ENCODE measurements at places on chromosomes 2 and 18.

DNA sequence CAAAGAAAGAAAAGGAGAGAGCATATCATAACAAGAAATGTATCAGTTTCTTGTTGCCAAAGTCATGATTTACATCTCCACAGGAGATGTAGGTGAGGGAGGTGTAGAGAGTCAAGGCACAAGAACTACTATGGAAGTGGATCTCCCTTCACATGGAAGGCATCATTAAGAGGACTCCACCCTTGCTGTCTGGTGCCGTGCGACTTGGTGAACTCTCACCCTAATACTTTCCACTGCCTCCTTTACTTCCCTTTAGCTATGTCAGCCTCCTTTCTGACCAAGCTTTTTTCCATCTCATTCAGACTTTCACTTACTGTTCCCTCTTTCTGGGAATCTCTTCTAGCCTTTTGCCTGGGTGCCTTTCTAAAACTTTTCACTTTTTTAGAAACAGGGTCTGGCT, 490.0 kb downstream of the THSD7B start:
- no peak for DNase-seq

DNA sequence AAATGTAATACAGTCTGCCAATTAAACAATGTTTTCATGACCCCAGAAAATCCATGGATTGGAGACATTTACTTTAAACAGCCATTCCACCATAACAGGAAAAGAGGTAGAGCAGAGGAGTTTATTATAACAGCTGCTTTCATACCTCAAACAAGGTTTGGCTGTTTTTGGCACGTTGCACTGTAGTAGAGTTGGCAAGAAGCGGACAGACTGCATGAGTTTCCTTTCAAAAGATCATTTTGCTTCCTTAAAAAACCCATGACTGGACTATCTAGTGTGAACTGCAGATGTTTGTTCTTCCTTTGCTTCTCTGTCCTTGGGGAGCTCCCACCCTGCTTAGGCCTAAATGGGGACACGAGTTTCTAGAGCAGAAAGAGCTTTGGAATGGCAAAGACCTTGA, 108.5 kb upstream of the THOC1 start:
- DNase-seq: no peak

GRCh38 chr2:216110620-216111019, 1.5 kb downstream of the XRCC5 start:
- no peak for DNase-seq

GRCh38 chr2:37466533-37467222, 122.2 kb downstream of the QPCT start:
- DNase-seq: no peak

- DNase-seq: peak; percentile 33
Measured at GRCh38 chr18:46324087-46324955, 220.1 kb downstream of the HAUS1 start.

DNA sequence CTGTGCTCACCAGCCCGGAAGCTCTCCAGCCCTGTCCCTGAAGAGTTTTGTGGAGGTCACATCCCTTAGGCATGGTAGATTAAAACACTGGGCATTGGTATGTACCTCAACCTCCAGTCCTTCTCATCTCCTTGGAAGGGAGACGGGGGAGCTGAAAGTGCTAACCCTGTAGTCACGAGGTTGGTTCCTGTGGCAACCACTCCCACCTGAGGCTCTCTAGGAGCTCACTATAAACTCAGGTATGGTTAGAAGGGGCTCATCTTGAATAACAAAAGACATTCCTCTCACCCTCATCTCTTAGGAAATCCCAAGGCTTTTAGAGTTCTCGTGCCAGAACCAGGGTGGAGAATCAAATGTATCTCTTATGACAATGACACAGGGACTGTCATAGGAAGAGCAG, 43.0 kb upstream of the MGAT4A start:
- no peak for DNase-seq

- DNase-seq: peak; percentile 51
Measured at GRCh38 chr2:182980115-182980514, 58.1 kb downstream of the NCKAP1 start.

- DNase-seq: no peak
Measured at GRCh38 chr2:70469435-70469834, 84.2 kb downstream of the TGFA start.

GRCh38 chr2:181978351-181979150, 7.1 kb upstream of the PPP1R1C start:
- DNase-seq: no peak

DNA sequence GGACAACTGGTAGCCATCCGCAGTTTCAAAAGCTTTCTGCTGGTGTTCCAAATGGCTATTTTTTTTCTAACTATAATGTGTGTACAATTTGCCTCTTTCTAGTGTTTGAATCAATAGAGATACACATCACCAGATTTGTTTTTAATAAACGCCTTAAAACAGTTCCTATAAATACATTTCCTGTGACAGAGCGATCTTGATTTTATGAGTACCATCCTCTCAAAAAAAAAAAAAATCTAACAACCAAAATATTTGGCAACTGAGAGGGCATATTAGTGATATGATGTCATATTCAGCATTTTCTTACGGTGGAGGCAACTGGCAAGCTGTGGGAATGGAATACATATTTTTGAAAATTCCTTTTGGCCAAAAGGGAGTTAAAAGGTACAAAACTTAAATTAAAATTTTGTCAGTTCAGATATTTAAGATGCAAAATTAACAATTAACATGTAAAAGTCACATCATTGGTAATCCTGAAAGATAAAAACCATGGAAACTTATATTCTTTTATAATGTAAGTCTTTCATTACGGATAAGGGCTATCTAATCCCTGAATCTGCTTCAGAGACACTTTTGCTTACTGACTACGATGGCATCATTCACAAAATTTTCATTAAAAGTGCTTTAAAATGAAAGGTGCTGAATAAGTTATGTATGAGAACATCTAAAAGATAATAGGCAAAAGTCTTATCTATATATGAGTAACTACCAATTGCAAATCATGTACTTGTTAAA, 268.4 kb downstream of the TCF4 start:
- no peak for DNase-seq

GRCh38 chr2:174399171-174399570, 3.6 kb downstream of the SCRN3 start:
- no peak for DNase-seq

GRCh38 chr2:203584784-203585183, 49.7 kb upstream of the RAPH1 start:
- DNase-seq: no peak

- no peak for DNase-seq
Measured at GRCh38 chr2:219421323-219421722, 3.1 kb downstream of the DES start.

DNA sequence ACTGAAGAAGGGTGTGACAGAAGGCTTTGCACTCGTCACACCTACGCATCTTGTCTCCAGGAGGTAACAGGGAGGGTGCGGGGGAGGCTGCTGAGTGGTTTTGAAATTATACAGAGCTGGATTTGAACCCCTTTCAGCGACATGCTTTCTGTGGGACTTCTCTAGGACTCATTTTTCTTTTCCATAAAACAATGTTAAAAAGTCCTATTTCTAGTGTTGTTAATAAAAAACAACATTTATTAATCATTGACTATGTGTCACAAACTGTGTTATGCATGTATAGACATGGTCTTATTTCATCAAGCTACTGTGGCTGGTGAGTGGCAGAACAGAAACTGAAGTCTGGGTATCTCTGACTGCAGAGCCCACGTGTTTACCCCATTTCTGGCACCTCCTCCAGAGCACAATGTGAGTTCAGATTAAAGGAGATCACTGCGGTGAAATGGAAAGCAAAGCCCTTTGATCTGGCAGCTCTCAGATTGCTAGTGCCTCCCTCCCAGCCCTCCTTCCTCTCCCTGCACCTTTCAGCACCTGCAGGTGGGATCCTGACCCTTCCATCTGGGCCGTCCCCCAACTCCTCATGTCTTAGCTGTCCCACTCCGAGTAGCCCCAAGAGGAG, 315.5 kb upstream of the MYT1L start:
- no peak for DNase-seq

GRCh38 chr2:128412181-128412871, 93.7 kb upstream of the HS6ST1 start:
- DNase-seq: no peak

DNA sequence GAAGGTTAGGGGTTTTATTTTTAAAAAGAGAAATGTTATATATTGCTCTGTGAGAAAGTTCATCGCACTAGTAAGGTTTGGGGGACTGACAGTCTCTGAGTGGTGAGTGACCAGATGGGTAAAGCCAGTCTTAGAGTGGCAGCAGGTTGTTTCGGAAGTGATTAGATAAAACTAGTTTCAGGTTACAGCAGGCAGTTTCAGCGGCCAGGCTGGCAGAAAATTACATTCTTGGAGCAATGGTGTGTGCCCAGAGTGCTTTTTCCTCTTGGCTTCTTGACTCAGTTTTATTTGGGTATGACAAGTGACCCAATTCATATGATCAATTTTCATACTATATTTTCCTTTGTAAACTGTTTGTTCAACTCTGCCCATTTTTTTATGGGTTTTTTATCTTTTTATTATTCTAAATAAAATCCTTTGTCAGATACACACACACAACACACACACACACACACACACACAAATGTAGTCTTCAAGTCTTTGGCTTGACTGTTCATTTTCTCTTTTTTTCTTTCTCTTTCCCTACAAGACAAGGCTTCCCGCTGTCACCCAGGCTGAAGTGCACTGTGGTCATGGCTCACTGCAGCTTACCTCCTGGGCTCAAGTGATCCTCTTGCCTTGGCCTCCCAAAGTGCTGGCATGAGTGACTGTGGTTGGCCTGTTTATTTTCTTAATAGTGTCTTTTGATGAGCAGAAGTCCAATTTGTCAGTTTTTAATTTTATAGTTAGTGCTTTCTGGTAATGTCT, 30.9 kb downstream of the RALBP1 start:
- DNase-seq: peak; percentile 21

DNA sequence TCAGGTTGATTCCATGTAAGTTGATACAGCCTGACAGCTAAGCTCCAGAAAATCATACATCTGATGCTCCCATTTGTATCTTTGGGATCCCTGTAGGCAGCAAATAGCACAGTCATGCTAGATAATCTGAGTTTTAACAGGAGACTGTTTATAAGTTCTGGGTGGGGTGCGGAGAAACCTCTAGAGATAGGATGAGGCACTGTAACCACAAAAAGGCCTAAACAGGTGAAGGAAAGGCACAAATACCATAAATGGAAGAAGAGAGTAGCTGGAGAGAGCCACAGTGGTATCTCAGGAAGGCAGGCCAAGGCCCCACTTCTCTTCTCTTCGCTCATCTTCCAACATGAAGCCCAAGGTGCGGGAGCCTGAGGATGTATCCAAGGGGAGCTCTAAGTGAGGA, 18.1 kb upstream of the B4GALT6 start:
- DNase-seq: no peak

DNA sequence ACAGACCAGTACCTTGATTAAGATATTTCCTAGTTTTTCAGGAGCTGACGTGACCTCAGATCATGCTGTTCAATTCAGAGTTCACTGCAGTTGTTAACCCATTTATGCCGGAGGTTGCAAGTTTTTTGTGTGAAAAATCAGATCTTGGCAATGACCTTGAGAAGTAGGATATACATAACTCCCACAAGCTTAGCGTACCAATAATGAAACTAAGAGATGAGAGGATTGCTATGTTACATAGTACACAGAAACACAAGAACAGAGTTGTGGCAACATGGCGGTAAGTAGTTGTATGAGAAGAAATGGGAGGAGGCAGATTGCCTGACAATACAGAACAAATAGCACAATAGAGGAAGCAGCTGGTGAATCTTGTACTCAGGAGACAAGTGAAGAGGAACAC, 39.1 kb downstream of the PPIG start:
- peak; percentile 39 for DNase-seq

DNA sequence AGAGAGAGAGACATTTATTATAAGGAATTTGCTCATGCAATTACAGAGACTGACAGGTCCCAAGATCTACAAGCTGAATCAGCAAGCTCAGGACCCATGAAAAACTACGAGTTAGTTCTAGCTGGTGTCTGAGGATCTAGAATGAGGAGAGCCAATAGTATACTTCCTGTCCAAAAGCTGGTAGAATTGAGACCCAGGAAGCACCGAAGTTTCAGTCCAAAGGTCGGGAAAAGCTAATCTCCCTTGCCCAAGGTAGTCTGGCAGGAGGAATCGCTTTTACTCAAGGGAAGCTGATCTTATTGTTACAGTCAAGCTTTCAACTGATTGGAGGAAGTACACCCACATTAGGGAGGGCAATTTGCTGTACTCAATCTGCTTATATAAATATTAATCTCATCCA, 389.6 kb downstream of the ADCYAP1 start:
- no peak for DNase-seq

DNA sequence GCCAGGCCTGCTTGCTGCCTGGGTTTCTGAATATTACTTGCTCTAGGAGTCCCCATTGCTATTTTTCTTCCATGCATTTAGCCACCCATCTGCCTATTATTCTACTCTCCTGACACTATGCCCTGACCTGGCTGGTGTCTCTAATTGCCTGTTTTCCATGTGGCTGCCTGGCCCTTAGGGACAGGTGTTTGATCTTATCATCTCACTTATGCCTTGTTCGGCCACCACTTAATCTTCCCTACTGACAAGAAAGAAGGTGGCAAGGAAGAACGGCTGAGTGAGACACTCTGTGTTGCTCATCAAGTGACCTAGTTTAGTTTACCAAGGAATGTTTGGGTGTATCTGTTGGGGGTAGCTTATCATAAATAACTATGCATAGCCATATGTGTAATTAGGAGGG, 50.4 kb upstream of the RAPH1 start:
- no peak for DNase-seq

- DNase-seq: no peak
Measured at GRCh38 chr18:74137920-74138538, 9.6 kb downstream of the FBXO15 start.

- no peak for DNase-seq
Measured at GRCh38 chr2:104050656-104051242, 803.2 kb upstream of the POU3F3 start.

- DNase-seq: no peak
Measured at GRCh38 chr18:72692086-72692485, 147.9 kb upstream of the CBLN2 start.
